Stimulated activated CD8-positive, alpha-beta memory T cell treated with anti-CD3 and anti-CD28 coated beads, Interleukin-15, amount 100 ng/mL, for 24 hours (primary cell): ENCODE measurements at places on chromosomes 7 and 10.

DNA sequence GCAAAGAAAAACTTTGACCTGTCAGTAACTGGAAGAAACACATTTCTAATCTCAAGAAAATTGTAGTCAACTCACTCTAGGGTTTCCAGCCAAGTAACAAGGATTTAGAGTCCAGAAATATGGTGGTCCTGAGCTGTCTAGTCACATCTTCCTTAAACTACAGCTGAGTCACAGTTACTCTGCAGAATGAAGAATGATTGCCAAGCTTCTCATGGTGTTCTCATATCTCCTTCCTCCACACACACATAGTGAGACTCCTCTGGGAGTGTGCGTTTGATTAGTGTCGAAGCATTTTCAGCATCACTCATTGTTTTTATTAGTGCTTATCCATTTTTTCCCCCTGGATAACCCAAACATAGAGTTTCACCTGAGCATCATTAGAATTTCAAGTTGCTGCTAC, 93.1 kb upstream of the CXCL12 start:
- DNase-seq: no peak

GRCh38 chr7:13262929-13263530, 575.6 kb downstream of the ARL4A start:
- DNase-seq: no peak

- DNase-seq: no peak
These were observed 242.3 kb upstream of the FZD1 start for GRCh38 chr7:91021956-91022355.

DNA sequence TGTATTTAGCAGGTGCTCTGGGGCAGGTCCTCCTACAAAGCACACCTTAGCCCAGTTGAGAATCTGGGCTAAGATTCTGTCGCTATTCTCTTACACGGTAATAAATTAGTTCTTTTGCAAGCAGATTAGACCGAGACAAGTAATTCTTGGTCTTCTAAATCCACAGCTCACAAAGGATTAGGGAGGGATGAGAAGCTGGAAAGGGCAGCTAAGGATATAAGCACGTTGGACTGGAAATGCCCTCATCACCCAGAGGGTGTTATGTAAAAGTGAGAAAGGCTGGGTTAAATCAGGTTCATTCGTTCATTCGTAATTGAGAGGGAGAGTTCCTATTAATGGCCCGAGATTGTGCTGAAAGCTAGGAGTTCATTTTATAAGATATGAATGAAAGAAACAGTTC, 41.8 kb downstream of the PFKFB3 start:
- no peak for DNase-seq

DNA sequence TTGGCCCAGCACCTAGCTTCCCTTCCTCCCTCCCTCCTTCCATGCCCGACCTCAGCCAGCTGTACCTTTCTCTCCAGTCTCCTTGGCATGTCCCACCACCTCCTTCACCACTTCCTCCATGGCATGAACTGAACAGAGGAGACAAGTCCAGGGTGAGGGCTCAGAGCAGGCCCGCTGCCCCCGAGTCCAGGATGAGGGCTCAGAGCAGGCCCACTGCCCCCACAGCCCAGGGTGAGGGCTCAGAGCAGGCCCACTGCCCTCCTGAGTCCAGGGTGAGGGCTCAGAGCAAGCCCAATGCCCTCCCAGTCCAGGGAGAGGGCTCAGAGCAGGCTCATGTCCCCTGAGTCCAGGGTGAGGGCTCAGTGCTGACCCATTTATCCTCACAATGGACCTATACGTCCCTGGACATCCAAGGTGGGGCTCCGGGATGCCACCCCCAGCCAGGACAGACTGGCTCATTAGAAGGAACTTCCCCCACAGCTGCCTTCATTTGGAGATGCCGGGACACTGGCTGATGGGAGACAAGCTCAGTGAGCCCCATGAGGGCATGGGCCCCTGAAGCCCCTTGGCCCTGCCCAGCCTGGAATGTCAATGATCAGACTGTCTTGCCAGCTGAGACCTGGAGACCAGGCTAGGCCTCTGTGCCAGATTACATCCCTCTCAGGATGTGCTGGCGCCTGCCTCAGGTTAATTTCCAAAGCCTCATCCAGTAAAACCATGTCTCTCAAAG, 30.0 kb downstream of the AGAP4 start:
- no peak for DNase-seq

DNA sequence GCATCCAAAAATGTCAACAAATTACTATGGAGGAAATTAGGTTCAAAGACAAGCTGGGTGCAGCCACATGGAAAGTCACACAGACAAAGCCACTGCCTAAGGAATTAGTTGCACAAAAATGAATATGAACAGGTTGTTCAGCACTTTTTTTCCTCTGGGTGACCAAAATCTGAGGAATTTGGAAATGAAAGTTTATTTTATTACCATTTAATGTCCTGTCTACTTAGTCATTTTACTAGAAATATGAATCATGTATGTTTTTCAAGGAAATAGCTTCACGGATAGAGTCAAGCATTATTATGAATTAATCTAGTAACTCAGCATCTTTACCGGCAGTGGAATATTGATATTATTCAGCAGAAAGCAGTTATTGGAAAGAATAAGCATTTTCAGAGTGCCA, 106.3 kb downstream of the ANK3 start:
- no peak for DNase-seq

DNA sequence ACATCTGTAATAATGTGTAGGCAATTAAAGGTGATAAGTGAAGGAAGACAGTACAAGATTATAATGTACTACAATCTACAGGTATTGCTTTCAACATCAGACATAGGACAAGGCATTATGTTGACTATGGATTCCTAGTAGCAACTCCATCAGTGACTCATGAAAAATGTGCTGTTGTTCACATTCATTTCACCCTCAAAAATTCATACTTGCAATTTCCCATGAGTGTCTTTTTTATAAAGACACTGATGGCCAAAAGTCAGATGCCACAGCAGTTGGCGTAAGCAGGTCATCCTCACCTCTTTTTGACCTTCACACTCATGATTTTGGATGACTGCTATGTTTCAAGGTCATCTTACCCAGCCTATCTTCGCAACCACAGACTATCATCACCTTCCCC, 100.0 kb upstream of the AMPH start:
- DNase-seq: no peak

GRCh38 chr10:78288663-78289062, 255.0 kb downstream of the RPS24 start:
- no peak for DNase-seq
